Activated T-helper 1 cell treated with anti-CD3 and anti-CD28 coated beads, Interleukin-2, amount 50 U/mL, for 16 hours (primary cell): ENCODE measurements at places on chromosomes 2 and 18.
A peak's percentile ranks its signal among the peaks of the same experiment; 100 is the strongest.

DNA sequence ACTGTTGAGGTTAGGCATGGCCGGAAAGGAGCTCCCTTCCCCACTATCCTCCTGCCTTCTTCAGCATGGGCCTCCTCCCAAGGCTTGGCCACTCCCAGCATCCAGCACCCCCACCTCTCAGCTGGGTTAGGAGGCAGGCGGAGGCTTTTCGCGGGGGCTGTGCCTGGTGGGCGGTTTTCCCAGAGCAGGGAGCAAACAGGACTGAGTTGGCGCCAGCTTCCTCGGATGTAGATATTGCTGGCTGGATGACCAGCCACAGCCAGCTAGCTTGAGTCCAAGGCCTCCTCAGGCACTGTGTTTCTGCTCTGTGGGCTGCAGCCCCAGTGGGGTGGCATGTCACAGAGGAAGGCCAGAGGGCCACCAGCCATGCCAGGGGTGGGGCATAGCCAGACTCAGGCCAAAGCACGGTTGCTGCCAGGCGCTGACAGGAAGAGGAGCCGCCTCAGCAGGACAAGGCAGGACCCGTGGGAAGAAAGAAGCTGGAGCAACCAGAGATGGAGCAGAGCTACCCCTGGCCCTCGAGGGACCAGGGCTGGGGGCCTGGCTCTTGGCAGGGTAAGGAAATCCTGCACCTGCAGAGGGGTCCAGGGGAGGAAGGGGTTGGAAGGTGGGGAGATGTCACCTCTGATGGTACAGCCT lies at the start of gene TCF23:
TSS of gene TCF23 (plus strand) at position 204 of the 639 bp plus-strand sequence. CDS start at position 334, 130 bp downstream.
- DNase-seq: no peak

GRCh38 chr2:229815858-229816257 lies 101.5 kb upstream of the DNER start:
- no peak for DNase-seq

DNA sequence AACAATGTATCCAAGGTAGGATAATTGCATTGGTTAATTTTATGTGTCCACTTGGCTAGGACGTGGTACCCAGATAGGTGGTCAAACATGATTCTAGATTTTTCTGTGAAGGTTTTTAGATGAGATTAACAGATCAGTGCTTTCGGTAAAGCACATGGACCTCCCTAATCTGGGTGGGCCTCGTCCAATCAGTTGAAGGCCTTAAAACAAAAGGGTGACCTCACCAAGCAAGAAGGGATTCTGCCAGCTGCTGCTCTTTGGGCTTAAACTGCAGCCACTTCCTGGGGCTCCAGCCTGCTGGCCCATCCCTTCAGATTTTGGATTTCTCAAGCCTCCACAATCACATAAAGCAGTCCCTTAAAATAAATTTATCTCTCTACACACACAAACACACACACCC lies 226.1 kb upstream of the TPO start:
- DNase-seq: no peak

DNA sequence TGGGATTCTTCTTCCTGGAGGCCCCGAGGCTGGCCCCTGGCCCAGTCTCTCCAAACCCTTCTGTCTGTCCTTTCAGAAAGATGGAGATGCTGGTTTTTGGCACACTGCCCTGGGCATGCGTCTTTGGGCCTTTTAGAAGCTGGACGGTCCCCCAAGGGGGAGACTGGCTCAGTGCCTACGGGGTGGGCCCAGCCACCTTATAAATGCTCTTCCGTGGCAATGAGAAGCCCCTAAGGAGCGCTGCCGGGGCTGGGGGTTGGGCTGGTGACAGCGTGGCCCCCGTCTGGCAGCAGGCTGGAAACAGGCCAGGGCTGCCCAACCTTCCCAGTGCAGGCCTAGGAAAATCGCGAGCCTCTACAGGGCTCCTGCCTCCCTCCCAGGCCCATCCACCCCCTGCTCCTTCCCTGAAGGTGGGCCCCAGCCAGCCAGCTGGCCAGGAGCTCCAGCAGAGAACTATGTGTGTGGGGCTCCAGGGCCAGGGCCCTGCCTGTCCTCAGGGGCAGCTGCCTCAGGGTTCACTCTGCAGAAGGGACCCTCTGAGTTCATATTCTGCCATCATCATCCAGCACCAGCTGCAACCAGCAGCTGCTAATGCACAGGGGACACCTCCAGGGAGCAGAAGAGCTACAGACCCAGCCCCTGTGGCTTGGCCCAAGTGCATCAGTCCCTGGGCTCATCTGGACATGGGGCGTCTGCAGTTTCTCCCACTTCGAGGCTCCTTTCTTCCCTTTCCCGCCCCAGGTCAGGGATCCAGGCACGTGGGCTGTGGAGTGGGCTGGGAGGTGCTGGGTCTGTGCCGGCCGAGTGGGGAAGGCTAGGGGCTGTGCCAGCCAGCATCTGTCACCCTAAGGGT lies 107.6 kb upstream of the OTOS start:
- DNase-seq: no peak

- no peak for DNase-seq
Observed at GRCh38 chr18:58531236-58531635, 97.7 kb downstream of the ALPK2 start.

DNA sequence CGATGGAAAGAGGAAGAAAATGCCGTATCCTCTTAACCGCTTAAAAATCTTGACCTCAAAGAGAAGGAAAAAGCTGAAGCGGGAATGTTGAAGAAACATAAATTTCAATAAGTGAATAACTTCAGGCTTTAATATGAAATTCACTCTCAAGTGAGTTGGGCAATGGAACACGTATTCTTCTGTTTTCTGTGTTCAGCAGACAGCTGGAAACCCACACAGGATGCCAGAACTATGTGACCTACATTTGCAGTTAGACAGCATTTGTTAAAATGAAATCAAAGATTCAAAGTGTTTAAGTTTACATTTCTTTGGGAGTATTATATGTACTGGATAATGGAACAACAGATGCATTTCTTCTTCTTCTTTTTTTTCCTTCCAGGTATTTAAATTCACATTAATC lies 80.5 kb upstream of the SPATS2L start:
- DNase-seq: no peak

DNA sequence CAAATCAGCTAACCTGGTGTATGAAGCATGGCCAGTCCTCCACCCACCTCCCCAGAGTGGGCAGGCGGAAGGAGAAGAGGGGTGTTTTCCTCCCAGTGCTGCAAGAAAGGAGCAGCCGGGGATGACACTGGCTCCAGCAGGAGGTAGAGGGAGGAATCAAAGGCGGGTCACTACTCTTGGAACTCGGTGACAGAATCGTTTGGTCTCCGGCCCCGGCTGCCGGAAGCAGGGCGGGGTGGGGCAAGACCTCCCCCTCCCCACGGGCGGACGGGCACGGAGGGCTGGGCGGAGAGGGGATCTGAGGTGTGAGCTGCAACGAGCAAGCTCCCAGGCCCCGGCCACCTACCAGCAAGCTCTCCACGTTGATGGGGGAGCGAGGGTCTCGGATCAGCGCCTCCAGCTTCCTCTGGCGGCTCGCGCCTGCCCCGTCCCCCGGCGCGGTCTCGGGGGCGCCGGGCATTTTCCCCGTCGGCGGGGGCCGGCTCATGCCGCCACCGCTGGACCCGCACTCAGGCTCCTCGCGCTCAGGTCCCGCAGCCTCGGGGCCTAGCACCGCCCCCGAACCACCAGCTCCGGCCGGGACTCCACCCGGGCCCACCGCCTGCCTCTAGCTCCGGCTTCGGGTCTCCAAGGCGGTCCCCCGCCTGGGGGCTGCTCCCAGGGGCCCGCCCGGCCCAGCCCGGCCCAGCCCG lies 640 bp downstream of the ROCK2 start:
- peak; percentile 7 for DNase-seq

GRCh38 chr2:37585295-37585908 lies 86.0 kb downstream of the CDC42EP3 start:
- no peak for DNase-seq

GRCh38 chr2:72974436-72974754 lies 57.1 kb downstream of the EMX1 start:
- DNase-seq: no peak

DNA sequence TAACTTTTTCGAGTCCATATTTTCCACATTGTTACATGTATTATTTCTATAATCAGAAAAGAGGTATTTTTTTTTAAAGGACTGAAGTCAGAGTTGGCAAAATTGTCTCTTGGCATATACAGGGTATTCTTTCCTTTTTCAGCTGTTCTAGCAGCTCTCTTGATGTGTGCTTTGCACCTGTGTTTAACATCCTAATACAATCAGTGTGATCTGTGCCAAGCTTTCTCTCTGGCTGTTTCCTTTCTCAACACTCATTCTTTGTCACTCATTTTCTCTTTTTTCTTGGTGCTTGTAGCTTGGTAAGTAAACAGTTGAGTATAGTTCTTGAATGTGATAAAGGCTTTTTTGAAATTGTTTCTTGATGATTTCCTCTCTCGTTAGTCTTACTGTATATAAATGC lies 9.2 kb downstream of the RNMT start:
- no peak for DNase-seq

- DNase-seq: no peak
Observed at GRCh38 chr2:99382143-99382542, 45.0 kb downstream of the EIF5B start.

- DNase-seq: no peak
Observed at GRCh38 chr2:9356261-9356660, 67.1 kb downstream of the ITGB1BP1 start.

GRCh38 chr2:99748344-99748743 lies 258.5 kb upstream of the REV1 start:
- no peak for DNase-seq
